Stomach (tissue), 19 donors: ENCODE measurements at places on chromosomes 4 and X.

DNA sequence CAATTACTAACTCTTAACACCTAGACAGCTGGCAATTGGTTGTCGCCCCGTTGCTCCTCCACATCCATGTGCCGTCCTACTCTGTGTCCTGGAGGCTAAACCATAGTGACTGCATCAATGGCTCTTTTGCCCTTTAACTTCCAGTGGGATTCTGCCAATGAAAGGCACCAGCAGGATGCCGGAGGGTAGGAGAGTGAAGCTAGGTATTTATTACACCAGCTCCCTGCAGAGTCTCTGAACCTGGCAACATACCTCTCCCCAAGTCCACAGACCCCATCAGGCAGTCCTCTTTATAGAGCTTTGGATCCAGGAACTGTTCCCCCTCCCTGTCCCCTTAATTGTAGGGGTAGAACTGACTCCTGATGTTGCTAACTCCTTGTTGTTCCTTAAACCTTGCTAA is 426.8 kb downstream of the HNRNPD start:
- H3K4me3 ChIP-seq = no peak overlapping the region
- no peak overlapping the region for H3K27ac ChIP-seq
- no peaks in the 10 kb centered on the region for H3K4me1 ChIP-seq
- no peaks in the 10 kb centered on the region for H3K36me3 ChIP-seq
- H3K27me3 ChIP-seq = no peaks in the 10 kb centered on the region

- H3K4me3 ChIP-seq = no peak overlapping the region
- no peak overlapping the region for H3K27ac ChIP-seq
- DNase-seq = peak; percentile 38
- H3K4me1 ChIP-seq = no peaks in the 10 kb centered on the region
Measured at GRCh38 chr4:92618968-92619367, 315.2 kb downstream of the GRID2 start.

DNA sequence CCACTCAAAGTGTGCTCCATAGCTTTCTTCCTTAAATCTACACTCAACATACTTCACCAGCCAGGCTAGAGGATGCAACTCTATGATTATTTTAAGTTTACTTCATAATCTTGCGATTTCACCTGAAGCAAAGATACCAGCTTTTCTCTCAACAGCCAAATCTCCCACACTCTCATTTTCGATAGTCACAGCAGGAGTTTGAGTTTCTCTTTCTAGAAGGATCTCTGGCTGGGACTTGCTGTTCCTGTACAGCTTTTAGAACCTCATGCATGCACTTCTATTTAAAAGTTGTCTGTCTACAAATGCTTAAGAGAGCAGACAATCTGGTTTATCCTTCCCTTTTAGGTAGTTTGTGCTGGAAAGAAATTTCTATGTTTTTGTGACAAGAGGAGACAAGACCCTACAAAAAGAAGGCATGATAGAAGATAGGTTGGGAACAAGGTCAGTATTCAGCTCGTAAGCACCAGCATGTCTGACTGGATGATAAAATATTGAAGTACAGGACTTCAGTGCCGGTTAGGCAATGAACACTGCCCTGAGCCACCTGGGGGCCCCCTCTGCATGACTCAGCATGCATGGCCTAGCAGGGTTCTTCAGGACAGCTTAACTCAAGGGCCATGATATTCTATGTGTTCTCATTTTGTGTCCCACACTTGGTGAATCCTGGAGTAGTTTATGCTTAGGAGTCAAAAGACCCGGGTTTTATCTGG is 65.6 kb downstream of the ATXN3L start:
- no peaks in the 10 kb centered on the region for H3K4me1 ChIP-seq
- H3K36me3 ChIP-seq = no peaks in the 10 kb centered on the region
- no peak overlapping the region for H3K27ac ChIP-seq
- H3K27me3 ChIP-seq = no peaks in the 10 kb centered on the region

DNA sequence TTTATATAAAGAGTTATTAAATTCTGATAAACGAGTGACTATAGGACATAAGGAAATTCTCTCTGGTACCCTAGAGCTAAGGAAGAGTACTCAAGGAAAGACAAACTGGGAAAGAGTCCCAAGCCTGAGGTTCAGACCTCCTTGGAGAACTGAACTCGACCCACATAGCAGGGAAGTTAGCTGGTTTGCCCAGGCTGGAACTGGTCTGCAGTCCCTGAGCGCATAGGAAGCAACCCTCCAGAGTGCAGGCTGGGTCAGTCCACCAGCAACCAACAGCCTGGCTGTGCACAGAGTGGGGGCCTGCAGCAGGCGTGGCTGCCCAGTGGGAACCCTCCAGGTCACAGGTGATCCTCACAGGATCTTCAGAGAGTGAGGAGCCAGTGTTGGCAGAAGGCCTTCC is 114.1 kb downstream of the SOWAHB start:
- H3K4me3 ChIP-seq = no peak overlapping the region
- peaks cover 36% of the 10 kb centered on the region for H3K36me3 ChIP-seq
- no peaks in the 10 kb centered on the region for H3K27me3 ChIP-seq
- H3K4me1 ChIP-seq = no peaks in the 10 kb centered on the region
- no peak for DNase-seq
- no peak overlapping the region for H3K27ac ChIP-seq
